ENCODE measurements at places on chromosomes 7 and 10.

- no peak for DNase-seq
Observed at GRCh38 chr10:133245439-133246235, 8.0 kb downstream of the VENTX start.

DNA sequence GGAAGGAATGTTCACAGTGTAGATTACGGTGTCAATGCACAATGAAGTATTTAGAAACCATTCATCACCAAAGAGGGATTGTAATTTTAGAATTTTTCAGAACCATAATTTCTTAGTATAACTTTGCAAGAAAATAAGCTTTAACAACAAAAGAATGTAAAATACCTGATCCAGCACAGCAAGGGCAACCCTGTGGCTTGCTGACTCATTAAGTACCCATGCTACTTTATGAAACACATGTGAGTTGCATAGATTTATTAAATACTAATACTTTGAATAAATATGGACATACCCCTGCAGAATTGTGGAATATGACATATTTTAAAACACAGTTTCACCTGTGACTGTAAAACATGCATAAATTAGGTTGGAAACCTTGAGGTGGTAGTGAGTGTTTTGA is 281.3 kb downstream of the ZNF248 start:
- no peak for DNase-seq

- no peak for DNase-seq
Observed at GRCh38 chr10:124533266-124533665, 71.6 kb downstream of the LHPP start.

DNA sequence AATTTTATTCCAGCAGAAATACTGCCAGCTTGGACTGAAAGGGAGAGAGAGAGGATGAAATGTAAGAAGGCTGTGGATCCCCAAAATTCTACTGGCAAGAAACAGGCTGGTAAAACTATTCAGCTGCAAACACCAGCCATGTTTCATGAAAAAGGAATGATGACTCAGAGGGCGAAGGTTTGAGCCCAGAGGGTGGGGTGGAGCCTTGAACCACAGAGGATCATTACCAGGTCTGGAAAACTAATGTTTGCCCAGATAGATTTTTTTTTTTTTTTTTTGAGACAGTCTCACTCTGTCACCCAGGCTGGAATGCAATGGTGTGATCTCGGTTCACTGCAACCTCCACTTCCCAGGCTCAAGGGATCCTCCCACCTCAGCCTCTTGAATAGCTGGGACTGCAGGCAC is 41.7 kb upstream of the NRF1 start:
- no peak for DNase-seq

All from OCI-LY7 (cell line).